ENCODE measurements at places on chromosomes 16 and 17.
A peak's percentile ranks its signal among the peaks of the same experiment; 100 is the strongest.

DNA sequence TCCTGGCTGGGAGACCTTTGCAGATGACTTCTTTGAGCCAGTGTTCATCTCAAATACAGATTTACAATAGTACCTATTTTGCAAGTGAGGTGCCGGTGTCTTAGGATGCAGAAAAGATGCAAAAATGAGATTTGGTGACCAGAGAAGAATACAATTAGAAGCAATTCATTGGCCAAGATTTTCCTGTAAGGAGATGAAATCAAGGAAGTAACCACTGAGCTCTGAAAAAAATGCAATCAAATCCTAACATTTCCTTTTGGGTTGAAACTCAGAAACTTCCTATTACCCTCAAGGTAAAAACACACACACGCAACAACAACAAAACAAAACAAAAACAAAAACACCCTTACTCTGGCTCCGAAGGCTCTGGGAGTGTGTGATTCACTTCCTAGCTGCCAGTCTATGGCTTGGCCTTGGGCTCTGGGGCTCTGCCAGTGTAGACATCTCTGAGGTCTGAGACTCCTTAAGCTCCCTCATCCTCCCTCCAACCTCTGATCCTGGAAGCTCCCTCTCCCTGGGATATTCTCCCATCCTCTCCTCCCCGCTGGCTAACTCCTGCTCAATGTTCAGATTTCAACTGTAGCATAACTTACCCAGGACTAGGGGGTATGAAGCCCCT, 16.8 kb upstream of the MT4 start:
- no peak for DNase-seq

DNA sequence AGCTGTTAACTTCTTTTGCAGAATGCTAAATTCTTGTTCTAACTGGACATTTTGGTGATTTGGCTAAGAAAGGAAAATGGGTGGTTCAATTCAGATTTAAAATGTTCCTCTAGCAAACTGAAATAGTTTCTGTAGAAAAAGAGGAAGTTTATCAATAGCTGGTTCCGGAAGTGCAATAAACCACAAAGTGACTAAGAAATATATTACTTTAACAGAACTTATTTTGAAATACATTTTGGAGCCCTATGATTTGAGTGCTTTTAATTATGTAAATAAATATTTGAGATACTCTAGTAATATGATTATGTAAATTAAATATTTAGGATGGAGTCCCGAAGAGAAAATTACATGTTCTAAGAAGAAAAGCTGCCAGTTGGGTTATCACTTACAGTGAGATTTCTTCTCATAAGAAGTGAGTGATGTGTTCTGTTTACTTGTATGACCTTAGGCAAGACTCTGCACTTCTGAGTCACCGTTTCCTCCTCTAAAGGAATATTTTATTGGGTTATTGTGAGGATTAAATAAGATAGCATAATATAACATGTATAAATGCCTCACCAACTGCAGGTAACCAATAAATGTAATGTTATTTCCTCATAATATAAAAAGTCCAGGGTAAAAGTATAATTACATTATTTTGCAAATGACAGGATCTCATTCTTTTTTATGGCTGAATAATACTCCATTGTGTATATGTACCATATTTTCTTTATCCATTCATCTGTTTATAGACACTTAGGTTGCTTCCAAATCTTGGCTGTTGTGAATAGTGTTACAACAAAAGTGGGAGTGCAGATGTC, at the start of gene EVI2B:
Gene EVI2B (minus strand): TSS at position 73 of the 800 bp plus-strand sequence. CDS start 8,445 bp downstream, outside the sequence.
- no peak for DNase-seq

GRCh38 chr17:67022451-67022810, 21.9 kb upstream of the CACNG1 start:
- DNase-seq, result no peak

GRCh38 chr17:44503147-44504029, at the start of gene GPATCH8:
Gene GPATCH8 (minus strand): TSS chr17:44503406. CDS start chr17:44503370, 36 bp downstream.
- DNase-seq, result peak; percentile 97

- no peak for DNase-seq
These were observed 50.9 kb upstream of the MTSS2 start for GRCh38 chr16:70736465-70737376.

DNA sequence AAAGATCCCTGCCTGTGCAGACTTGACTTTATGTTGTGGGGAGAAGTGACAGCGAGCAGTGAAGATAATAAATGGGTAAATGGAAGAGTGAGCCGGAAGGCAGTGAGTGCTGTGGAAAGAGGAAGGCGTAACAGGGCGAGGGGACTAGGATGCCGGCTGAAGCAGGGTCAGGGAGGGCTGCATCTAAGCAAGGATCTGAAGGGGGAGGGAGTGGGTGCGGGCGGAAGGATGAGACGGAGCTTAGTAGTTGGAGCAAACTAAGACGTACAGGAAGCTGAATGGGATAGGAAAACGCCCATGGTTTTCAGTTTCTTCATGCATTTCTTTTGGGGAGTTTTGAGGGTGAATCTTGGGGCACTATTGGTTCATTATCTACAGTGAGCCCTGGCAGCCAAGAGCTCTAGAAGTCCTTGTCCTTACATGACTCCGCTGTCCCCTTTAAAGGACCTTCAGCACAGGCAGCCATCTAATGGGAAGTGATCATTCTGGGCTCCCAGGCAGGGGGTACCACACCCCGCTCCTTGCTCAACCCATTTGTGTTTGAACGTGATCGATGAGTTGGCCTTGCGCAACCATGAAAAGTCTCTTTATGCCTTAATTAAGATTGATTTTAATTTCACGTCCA, 10.4 kb upstream of the NAT9 start:
- DNase-seq, result no peak

Measured in CD4-positive, alpha-beta T cell treated with Interferon alpha-2 for 1 hour (primary cell).